ENCODE measurements at places on chromosomes 1 and 21. TPM values are rescaled to one million over a fixed set of nuclear protein-coding genes. Genes with fewer than 3 reads are reported as not detected.

- no peak for DNase-seq
Measured at GRCh38 chr1:96492236-96492635, 229.3 kb upstream of the PTBP2 start.

GRCh38 chr21:45638707-45639106, 4.8 kb upstream of the PCBP3 start:
- no peak for DNase-seq

Gene CLDN14
- 2.1 TPM for total RNA-seq

DNA sequence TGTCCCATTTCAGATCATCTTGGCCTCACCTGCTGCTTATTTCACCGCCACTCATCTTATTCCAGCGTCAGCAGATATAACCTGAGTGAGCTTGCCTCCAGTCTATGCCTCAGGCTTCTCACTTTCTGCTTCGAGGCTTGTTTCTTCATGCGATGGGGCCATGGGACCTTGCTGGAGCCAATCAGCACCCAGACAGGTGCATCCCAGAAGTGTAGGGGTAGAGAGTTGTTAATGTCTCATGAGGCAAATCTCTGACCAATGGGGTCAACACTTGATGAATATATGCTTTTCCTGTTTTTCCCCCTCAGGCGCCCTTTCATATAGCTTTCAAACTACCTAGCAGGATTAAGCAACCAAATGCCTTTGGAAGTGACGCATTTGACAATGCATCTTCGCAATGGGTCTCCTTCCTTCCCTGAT, 935 bp upstream of the YIPF1 start:
- no peak for DNase-seq

DNA sequence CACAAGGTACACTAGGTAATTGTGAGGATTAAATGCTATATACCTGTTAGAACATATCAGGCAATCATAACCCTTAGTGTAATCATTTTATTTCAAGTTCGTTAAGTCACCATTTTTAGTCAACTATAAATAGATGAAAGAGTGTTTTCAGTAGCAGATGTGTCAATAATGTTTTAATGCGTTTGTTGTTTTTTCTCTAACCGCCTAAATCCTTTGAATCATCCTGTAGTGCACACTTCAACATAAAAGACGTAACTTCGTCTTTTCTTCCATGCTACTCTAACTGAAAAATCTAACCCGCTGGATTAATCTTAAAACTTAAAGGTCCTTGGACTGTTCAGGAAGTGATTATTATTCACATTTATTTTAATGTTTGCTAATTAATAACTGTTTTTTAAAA, 7.2 kb upstream of the LBR start:
- DNase-seq = no peak

Gene KCNJ6
- 0.07 TPM for total RNA-seq

Gene AMY1A
- total RNA-seq = not detected

GRCh38 chr1:186272486-186272885, 102.6 kb downstream of the TPR start:
- no peak for DNase-seq

Gene KRTAP12-2
- not detected for total RNA-seq

Gene ELF3
- 153 TPM for total RNA-seq

DNA sequence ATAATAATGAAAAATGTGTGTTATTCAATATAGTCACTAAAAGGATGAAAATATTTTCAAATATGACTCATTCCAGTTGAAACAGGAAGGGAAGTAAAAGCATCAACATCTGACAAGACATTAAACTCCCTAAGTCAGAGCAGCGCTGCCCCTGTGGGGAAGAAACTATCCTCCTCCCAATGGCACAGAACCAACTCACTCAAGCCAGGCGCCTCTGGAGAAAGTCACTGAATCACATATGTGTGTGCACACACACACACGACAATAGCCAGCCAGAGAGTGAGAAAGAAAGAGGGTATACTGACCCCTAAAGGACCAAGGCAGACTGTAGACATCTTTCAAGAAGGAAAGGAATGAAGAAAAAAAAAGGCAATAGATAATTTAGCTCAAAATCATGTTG, 126.9 kb downstream of the SETD4 start:
- DNase-seq = peak; percentile 78

DNA sequence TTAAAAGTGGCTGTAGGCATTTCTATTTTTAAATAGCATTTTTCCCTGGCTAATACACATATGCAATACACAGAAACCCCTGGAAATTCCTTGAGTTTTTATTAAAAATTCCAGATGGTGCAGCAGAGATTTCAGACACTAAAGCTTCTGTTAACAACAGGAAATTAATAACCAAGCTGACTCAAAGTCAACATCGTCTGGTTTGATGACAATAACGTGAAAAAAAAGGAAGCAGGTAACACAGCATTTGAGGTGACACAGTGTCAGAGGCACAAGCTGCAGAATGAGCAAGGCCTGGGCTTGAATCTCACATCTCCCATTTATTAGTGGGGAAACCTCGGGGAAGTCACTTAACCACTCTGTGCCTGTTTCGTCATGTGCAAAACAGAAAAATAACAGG, 64.6 kb upstream of the GJB5 start:
- DNase-seq = no peak

DNA sequence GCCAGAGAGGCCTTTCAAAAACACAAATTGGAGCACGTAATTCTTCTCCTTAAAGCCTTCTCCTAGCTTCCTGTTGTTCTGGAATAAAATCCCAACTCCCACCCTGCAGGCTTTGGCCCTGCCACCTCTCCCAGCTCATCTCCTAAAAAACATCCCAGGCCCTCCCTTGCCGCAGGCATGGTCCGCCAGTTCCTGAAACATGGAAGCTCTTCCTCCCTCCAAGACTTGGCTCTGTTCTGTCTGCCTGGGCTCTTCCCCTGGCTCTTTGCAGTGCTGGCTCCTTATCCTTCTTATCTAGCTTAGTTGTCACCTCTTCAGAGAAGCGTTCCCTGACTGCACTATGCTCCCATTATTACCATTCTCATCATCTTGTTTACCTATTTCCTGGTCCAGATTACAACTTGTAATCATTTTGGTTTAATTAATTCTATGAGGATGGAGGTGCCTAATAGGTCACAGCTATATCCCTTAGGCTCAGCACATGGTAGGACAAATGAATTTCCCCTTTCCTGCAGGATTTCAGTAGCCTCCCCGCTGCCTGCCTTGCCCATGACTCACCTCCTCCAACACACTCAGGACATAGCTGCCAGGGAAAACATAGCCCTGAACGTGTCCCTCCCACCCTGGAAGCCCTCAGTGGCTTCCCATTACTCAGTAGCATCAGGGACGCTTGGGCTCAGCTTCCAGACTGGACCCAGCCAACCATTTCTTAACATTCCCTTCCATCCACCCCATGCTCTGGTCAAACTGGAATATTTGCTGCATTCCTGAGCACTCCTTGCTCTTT, 15.7 kb upstream of the IGSF21 start:
- peak; percentile 19 for DNase-seq

Gene NES
- 76.8 TPM for total RNA-seq

Gene ANXA9
- 1.3 TPM for total RNA-seq

- DNase-seq = no peak
Measured at GRCh38 chr1:235864931-235865525, 1.7 kb downstream of the LYST start.

Measured in kidney epithelial cell (primary cell).